ENCODE measurements at places on chromosomes 1 and 21.

- DNase-seq = peak; percentile 40
These were observed 403.7 kb downstream of the SIPA1L2 start for GRCh38 chr1:232226197-232226712.

- no peak for DNase-seq
These were observed 46.8 kb upstream of the USP25 start for GRCh38 chr21:15682977-15683376.

GRCh38 chr1:155091071-155092051 lies 12.7 kb downstream of the EFNA3 start:
- peak; percentile 48 for DNase-seq

DNA sequence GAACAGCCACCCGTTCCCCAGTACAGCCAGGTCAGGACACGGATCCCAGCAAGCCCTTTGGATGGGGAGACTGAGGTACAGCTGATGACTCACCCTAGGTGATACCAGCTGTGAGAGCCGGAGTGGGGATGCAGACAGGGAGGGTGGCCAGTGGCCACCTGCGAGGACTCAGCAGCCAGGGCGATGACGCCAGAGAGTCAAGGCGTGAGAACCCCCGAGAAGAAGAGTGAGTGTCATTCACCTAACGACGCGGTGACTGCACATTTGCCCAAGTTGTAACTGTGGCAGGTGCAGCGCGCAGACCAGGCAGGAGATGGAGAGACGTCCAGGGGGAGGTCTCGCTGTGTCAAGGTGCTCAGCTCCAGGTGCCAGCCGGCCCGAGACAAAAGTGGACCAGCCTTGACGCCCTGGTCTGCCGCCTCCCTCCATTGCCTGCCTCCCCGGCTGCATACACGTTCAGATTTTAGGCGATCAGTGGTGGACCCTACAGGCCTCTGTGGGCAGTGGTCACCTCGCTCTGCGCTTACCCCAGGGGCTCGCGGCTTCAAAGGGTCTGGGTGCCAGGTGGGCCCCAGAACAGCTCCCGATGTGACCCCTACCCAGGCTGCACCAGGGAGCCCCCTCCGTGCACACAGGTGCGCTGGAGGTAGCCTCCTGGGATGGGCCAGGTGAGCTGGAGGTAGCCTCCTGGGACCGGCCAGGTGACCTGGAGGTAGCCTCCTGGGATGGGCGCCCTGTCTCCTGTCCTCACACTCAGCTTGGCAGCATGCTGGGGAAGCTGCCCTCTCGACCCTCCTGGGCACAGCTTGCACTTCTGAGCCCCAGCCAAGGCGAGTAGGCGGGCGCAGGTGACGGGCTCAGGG lies 11.9 kb downstream of the LRRC3 start:
- no peak for DNase-seq

DNA sequence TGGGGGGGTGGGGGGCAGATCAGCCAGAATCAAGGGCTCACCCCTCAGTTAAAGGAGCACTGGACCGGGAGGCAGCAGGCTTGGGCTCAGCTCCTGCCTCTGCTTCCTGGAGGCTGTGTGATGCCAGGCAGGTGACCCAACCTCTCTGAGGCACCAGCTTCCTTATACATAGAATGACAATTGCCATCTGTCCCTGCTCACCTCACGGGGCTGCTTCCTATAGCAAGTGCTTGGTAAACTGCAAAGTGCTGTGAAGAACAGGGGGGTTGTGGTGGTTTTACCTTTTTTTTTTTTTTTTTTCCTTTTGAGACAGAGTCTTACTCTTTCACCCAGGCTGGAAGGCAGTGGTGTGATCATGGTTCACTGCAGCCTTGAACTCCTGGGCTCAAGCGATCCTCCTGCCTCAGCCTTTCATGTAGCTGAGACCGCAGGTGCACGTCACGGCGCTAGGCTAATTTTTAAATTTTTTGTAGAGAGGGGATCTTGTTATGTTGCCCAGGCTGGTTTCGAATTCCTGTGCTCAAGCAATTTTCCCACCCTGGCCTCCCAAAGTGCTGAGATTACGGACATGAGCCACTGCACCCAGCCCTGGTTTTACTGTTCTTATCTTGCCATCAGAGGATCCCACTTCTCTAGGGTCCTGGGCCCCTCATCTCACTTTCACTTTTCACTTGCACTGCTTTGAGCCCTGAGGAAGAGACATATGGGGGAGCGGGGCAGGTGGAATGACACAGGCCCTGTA lies 11.6 kb downstream of the KCNQ4 start:
- no peak for DNase-seq

DNA sequence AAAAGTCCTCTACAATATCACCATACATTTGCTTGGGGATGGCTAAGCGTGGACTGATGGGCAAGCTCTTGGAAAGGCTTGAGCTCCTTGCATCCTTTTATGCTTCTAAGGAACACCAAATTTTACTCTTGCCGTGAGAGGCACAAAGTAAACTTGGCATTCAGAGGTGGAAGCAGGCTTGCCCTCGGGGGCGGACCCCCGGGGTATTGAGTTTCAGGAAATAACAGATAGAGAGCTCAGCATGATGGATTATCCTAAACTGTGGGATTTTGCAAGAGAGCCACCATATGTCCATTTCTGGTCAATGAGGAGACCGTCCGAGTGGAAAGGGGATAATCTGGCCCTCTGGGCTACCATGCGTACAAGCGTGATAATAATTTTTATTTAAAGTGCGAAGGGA lies 14.0 kb downstream of the IFI16 start:
- DNase-seq = no peak

- DNase-seq = no peak
These were observed 34.9 kb upstream of the ARHGEF16 start for GRCh38 chr1:3419415-3420204.

DNA sequence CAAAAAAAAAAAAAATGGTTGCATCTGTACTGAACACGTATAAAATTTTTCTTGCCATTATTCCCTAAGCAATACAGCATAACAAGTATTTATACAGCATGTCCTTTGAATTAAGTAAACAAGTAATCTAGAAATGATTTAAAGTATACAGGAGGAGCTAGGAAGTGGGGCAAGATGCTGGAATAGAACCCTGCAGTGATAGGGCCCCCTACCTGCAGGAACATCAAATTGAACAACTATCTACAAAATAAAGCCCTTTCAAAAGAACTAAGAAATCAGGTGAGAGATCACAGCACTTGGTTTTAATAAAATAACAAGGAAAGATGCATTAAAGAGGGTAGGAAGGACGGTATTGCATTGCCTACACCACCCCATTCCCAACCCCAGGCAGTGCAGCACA lies 10.9 kb downstream of the TSHB start:
- no peak for DNase-seq

GRCh38 chr21:17045214-17045853 lies 467.5 kb upstream of the CXADR start:
- no peak for DNase-seq

GRCh38 chr21:39387461-39388037 lies 38.7 kb upstream of the HMGN1 start:
- DNase-seq = peak; percentile 96

All from NCI-H2107 (cell line).